ENCODE measurements at places on chromosomes 12 and 14.

DNA sequence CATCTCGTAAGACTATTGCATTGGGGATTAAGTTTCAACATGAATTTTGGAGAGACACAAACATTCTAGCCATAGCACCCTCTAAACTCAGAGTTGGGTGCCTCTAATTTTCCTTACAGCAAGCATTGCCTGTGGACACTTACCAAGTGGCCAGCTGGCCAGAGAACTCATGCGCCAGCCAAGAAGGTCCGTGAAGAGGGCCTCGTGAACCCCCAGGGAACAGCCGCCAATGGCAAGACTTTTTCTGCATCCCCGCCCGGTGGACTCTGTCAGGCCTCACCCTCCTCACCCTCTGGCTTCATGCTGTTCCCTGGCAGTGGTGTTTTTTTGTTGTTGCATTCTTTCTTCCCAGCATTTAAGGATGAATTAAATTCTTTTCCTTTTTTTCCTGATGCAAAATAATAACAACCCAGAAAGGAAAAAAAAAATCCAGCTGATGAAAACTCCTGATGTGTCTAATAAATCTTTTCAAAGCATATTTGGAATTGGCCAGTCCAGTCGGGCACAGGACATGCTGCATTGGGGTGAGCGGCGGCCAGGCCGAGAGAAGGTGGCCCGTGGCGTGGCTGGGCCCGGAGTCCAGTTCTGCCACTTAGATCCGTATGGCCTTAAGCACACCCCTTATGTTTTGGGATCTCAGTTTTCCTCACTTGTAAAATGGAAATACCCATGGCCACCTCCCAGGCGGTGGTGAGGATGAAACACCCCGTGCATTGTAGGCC, 191.9 kb upstream of the DIO3 start:
- DNase-seq: no peak

DNA sequence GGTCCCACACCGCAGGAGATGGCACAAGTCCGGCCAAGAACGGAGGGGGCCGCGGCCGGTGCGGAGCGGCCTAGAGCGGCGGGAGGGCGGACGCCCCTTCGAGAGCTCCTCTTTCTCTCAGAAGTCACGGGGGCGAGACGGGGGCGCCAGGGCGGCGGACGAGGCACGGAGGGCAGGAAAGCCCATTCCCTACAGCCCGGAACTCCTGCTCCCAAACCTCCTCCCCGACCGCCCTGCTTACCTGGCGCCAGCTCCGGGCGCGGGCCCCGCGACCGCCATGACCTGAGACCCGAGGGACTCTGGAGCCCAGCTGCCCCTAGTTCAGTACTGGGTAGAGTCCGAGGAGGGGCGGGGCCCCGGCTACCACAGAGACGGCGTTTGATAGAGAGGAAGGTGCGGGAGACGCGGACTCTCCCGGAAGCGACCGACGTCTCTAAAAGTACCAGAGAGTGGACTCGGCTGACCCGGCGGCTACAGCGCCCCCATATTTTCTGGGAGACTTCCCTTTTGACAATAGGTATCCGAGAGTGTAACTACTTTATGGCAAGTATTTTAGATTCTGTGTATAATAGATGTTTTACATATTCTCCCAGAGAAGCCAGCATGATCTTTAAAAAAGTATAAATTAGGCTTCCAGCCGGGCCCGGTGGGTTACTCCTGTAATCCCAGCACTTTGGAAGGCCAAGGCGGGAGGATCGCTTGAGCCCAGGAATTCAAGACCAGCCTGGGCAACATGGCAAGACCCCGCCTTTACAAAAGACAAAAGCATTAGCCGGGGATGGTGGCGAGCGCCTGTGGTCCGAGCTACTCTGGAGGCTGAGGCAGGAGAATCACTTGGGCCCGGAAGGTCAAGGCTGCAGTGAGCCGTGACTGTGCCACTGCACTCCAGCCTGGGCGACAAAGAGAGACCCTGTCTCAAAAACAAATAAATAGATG, at the start of gene ABCD4:
TSS of gene ABCD4 (minus strand) at position 301 of the 936 bp plus-strand sequence. CDS start at position 279, 22 bp downstream.
- peak; percentile 91 for DNase-seq

GRCh38 chr14:94056579-94057308, 24.3 kb downstream of the DDX24 start:
- no peak for DNase-seq

GRCh38 chr12:62301080-62301798, 41.0 kb downstream of the USP15 start:
- no peak for DNase-seq

GRCh38 chr14:90060312-90060964, 1.4 kb upstream of the KCNK13 start:
- DNase-seq: peak; percentile 40

GRCh38 chr14:104118006-104118844, 20.2 kb upstream of the KIF26A start:
- DNase-seq: no peak

DNA sequence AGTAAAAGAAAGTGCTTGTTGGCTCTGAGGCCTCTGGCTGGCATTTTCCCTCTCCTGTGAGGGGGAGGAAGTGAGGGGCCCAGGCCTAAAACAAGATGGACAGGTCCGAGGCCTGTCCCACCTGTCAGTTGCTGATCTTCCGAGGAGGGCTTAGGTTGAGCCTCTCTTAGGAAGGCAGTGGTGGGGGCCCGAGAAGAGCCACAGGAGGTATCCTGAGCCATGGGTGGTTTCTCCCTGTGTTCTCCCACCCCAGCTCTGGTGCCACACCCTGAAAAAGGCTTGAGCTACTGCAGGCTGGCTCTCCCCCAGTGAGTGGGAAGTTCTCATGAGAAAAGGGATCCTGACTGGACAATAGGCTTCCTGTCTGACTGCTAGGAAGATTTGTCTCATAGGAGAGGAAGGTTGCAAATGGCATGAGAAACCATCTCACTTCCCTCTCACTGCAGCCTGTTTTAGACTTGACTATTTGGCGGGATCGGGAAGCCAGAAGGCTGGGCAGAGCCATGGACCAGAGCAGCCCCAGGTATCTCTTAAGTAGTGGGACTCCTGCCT, 72.1 kb upstream of the SRSF5 start:
- DNase-seq: no peak

GRCh38 chr14:79949906-79950305, 261.4 kb downstream of the DIO2 start:
- DNase-seq: no peak

DNA sequence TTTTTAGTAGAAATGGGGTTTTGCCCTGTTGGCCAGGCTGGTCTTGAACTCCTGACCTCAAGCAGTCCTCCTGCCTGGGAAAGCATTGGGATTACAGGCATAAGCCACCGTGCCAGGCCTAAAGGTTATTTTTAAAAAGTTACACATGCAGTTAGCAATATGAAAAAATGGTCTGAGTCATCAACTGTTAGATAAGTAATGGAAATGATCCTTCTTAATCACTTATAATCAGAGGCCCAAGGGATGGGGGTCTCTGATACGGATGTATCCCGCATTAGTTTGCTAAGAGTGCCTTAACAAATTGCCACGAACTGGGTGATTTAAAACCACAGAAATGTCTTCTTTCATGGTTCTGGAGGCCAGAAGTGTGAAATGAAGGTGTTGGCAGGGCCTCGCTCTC, 54.1 kb upstream of the FERMT2 start:
- no peak for DNase-seq

DNA sequence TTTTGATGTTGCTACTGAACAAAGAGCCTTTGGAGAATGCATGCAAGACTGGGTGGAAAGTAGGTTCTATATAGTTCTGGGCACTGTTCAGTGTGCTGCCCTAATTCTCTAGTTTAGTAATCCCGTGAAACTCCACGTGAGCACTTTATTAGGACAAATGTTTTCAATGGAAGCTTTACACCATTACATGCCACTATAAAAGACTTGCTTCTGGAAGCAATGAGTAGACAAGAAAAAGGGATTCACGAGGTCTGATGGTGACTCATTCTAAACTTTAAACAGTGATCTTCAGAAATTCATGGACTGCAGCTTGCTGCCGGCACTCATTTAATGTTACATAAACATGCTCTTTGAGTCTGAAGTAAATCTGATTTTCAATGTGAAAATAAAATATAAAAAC, 22.3 kb downstream of the ATG14 start:
- DNase-seq: peak; percentile 62

- peak; percentile 37 for DNase-seq
Measured at GRCh38 chr12:3160081-3160480, 82.9 kb downstream of the TSPAN9 start.

- peak; percentile 9 for DNase-seq
Measured at GRCh38 chr12:14443531-14443930, 78.0 kb downstream of the ATF7IP start.

- DNase-seq: peak; percentile 63
Measured at GRCh38 chr12:89247967-89248366, 104.3 kb downstream of the DUSP6 start.

DNA sequence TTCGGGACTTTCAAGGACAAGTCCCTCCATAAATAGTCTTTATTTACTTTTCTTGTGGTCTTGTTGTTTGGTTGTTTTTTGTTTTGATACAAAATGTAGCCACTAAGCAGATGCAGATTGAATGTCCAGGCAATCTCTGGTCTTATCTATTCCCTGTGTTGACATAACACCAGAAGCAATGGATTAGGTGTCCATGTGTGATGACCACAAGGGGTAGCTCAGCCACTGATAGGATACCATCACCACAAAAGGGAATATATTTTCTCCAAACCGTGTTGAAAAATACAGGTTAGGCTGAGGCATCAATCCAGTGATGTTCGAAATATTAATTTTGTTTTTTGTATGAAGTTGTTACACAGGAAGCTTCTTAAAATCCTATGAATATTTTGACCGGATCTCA, 196.3 kb downstream of the EPS8 start:
- DNase-seq: no peak

DNA sequence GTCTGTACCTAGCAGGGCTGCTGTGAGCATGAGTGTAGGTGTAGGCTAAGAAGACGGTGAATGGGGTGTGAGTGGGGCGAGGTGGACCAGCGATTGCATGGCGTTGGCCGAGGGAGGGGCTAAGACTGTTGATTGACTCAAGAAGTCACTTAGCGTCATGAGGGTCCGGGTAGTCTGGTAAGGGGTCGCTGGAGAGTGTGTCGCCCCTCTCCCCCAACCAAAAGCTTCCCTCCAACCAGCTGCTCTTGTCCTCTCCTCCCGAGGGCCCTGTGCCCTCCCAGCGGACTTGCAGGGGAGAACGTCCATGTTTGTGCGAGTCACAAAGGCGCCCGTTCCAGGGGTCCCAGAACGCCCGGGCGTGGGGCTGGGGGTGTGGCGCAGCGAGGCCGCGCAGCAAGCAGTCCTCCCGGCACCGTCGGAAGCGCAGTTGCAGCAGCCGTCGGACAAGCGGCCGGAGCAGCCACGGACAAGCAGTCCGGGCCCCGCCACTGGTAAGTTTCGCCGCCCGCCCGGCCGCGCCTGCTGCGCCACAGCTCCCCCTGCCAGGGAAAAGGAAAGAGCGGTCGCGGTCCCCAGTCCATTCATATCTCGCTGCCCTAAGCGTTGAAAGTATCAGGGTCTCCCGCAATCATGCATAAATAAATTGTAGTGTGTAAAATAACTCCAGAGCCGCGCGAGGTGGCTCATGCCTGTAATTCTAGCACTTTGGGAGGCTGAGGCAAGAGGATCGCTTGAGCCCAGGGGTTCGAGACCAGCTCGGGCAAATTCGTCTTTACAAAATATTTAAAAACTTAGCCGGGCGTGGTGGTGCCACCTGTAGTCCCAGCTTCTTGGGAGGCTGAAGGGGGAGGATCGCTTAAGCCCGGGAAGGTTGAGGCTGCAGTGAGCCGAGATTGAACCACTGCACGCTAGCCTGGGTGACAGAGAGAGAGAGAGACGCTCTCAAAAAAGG, at the start of gene CCDC63:
TSS of gene CCDC63 (plus strand) at position 373 of the 952 bp plus-strand sequence. CDS start 5,968 bp downstream, outside the sequence.
- peak; percentile 33 for DNase-seq

DNA sequence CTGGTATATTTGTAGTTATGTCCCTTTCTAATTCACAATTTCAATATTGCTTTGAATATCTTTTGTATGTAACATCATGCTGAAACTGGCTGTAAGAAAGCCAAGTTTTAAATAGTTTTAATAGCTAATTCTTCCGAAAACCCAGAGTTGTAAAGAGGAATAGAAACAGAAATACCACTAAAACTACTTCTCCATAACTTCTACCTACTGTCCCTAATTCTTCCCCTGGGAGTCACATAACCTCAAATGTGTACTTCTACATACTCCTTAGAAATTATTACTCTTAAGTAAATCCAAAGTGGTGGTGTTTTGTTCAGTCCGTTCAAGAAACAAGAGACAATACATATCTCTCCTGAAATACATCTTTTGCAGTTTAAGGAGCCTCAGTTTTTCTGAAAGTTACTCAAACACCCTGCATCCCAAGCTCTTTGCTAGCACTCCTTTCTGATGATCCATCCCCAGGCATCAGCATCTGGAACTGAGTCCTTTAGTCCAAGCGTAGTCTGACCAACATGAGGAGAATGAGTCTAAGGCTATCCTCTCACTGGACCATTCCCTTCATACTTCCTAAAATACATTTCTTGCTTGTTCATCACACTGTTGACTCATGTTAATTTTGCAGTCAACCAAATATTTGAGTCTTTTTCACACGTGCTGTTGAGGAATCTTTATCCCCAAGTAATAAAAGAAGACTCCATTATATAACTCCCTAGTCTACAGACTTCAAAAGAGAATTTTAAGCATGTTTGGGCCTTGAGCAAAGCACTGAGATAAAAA, 214.3 kb upstream of the NUDT4 start:
- DNase-seq: peak; percentile 90

Measured in fibroblast of skin of abdomen (primary cell).